Memory B cell (primary cell): ENCODE measurements at places on chromosomes 3 and 15.

- DNase-seq: no peak
Measured at GRCh38 chr3:41608347-41608746, 353.6 kb downstream of the ULK4 start.

DNA sequence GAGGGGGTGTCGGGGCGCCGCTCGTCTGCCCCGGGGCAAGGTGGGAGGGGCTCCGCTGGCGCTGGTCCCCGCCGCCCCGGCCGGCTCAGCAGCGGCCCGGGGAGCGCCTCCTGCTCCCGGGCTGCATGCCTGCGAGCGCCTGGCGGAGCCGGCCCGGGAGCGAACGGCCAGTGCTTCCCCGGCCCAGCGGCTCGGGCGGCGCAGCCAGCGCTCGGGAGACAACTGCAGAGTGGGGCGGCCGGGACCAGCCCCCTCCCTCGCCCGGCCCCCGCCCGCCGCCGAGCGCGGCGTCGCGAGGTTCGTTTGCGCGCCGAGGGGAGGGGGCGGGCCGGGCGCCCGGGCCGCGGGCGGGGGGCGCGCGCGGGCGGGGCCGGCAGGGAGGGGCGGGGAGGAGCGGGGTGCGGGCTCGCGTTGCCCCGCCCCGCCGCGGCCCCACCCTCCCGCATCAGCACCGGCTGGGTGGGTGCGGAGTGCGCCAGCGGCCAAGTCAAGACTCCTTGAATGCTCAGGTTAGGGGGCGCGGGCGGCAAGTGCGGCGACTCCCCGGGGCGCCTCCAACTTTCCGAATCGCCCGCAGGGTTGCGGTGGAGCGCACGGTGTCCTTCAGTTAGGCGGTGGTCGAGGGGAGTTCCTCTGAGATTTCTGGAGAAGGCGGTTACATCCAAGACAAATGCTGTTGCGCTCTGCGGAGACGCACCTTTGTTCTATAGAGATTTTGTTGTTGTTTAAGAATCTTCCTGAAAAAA lies at the start of gene RGMA:
RGMA (minus strand) TSS at position 231 of the 746 bp plus-strand sequence. CDS start 279 bp downstream, outside the sequence.
- no peak for DNase-seq

DNA sequence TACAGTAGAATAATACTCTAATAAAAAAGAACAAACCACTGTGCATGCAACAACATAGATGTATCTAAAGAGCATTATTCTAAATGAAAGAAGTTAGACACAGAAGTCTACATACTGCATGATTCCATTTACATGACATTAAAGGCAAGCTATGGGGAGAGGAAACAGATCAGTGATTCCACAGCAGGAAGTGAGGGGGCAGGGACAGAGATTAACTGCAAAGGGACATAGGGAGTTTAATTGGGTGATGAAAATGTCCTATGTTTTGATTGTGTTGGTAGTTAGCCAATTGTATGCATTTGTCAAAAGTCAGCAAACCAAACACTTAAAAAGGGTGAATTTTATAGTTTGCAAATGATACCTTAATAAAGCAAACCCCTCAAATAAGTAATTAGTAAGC lies 13.8 kb downstream of the CRYGS start:
- no peak for DNase-seq

GRCh38 chr3:191372122-191372521 lies 41.8 kb upstream of the UTS2B start:
- no peak for DNase-seq

GRCh38 chr3:106957029-106957428 lies 420.2 kb upstream of the CCDC54 start:
- no peak for DNase-seq

GRCh38 chr15:101239724-101240136 lies 12.1 kb downstream of the CHSY1 start:
- no peak for DNase-seq
